NCI-H1417 (cell line): ENCODE measurements at places on chromosomes 3 and 15.

DNA sequence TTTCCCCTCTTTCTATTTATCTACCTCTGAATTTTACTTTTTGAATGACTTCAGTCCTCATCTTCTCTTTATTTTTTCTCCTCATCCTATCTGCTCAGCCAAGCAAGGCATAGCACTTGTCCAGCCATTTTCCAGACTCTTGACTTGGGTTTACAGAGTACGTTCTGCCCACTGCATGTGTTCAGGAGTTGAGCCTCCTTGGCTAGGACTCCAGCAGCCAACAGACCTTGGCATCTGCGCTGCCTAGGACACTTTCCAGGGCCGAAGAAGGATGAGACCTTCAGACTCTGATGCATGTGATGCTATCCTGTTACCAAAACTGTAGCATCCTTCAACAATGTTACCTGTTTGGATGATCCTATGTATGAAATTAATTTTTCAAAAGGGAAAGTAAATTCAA lies 59.7 kb downstream of the HES1 start:
- DNase-seq = no peak

- DNase-seq = peak; percentile 73
Measured at GRCh38 chr3:5343459-5343858, 156.0 kb downstream of the EDEM1 start.

DNA sequence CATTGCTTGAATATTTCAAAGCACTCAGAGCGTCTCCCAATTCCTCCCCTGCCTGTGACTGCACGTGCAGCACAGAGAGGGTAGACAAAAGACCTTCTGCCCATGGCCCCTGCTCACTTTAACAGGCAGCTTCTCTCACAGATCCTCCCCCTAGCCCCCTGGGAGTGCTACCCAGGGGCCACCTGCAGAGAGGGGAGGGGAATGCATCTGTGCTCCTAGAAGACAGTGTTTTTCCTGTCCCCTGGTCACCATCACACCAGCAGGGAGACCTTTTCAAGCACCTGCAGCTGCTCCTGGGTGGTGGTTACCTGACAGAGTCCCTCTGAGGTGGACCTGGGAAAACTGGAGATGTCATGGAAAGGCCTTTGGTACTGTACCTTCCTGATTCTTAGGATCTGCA lies 56.7 kb upstream of the PRR23C start:
- no peak for DNase-seq

GRCh38 chr3:8210882-8211341 lies 290.7 kb upstream of the LMCD1 start:
- no peak for DNase-seq

DNA sequence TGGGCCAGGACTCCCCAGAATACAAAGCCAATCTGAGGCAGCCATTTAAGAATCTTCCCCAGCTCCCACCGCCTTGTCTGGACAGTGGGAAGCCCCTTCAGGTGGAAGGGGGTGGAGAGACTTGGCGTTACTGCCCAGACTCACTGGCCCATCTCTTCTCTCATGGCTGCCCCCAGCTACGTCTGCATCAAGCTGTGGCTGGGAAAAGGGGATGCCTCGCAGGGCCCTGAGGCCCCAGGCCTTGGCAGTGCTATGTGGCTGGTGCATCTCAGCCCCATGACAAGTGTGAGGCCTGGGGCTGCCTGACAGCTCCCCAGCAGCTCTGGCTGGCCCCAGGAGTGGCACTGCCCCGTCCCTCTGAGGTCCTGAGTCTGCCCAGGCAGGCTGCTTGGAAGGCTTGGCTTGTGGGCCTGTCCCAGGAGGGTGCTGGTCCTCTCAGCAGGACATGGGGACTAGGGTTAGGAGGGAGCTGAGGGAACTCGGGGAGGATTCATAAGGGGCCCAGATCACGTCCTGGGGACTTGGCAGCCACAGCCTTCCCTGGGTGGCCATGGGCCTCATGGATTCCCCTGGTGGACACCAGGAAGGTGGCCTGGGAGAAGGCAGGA lies 20.2 kb upstream of the SLC41A3 start:
- DNase-seq = no peak

DNA sequence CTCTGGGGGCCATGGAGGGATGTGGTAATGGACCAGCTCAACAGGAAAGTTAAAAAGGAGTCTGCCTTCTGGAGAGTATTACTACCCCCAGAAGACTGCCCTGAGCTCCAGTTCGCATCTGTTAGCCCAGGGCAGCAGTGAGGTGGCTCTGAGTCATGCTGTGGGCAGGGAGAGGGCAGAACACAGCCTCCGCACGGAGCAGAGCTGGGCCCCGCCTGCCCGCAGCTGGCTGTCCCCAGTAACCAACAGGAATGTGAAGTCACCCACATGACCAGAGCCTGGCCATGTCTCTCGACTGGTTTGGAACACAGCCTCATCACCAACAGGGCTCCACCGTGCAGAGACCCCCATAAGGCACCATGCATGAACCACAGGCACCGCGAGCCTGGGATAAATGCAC lies 62.1 kb downstream of the CYFIP1 start:
- no peak for DNase-seq

GRCh38 chr15:47293466-47294162 lies 423.7 kb upstream of the SEMA6D start:
- DNase-seq = no peak

DNA sequence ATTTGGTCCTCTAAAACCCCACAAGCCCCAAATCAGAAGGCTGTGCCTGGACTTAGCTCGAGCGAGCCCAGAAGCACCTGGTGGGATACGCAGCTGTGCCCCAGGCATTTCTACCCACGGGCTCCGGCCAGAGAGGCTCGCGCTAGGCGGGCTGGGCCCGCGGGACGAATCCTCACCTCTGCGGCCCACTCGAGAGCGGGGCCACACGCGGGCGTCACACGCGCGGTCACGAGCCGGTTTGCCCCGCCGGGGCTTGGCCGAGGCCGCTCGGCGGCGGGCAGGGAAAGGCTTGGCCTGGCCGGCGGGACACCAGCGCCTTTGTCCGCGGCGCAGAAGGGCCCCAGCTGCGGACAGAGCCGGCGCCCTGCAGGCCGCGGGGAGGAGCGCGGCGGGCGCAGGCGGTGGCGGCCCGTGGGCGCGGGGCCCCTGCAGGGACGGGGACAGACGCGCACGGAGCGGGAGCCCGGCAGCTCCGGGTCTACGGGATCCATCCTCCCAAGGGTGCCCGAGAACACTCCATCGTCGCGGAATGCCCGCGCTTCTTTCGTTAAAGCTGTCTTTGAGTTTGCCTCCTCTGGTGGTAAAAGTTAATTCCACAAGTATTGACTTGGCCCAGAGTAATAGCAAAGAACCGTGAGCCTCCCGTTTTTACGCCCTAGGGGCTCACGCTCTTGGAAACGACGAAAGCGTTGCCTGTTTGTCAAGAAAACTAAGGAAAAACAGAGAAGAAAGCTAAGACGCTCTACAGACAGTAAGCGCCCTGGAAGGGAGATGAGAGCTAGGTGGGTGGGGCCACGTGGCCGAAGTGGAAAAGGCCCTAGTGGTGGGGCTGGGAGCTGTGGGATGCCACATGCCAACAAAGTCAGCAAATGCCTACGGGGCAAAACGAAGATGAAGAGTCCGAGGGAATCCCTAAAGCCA lies 26.4 kb downstream of the TYRO3 start:
- DNase-seq = no peak

- DNase-seq = no peak
Measured at GRCh38 chr3:17747890-17748247, 5.4 kb upstream of the TBC1D5 start.

DNA sequence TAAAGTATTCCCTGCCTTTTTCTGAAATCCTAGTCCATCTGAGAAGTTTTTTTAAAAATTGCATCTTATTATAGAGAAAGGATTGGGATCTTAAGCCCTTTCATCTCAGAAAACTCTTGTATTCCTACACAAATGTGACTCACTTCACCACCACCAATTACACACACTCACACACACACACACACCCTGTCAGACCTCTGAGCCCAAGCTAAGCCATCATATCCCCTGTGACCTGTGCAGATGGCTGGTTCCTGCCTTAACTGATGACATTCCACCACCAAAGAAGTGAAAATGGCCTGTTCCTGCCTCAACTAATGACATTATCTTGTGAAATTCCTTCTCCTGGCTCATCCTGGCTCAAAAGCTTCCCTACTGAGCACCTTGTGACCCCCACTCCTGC lies 1181.9 kb downstream of the ROBO2 start:
- DNase-seq = no peak

DNA sequence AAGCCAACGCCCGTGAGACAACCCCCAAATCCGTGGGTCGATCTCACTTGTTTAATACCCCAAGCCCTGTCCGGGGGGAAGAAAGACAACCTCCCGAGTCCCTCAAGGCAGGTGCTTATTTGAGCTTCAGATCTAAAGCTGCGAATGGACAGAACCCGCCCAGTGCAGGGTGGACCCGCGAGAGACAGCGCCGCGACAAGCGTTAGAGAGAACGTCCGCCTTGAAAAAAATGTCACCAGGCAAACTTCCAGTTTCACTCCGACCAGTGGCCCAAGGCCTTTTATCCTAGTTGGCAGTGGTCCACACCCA lies 740 bp upstream of the OXSR1 start:
- DNase-seq = no peak

- DNase-seq = no peak
Measured at GRCh38 chr3:160001148-160001760, 12.6 kb downstream of the IL12A start.

- DNase-seq = no peak
Measured at GRCh38 chr3:186317478-186317877, 44.6 kb downstream of the DGKG start.

- DNase-seq = no peak
Measured at GRCh38 chr15:82056958-82057823, 11.4 kb upstream of the MEX3B start.

- no peak for DNase-seq
Measured at GRCh38 chr15:100930306-100930848, 11.2 kb downstream of the LRRK1 start.

- no peak for DNase-seq
Measured at GRCh38 chr3:186210852-186211500, 102.1 kb upstream of the ETV5 start.

DNA sequence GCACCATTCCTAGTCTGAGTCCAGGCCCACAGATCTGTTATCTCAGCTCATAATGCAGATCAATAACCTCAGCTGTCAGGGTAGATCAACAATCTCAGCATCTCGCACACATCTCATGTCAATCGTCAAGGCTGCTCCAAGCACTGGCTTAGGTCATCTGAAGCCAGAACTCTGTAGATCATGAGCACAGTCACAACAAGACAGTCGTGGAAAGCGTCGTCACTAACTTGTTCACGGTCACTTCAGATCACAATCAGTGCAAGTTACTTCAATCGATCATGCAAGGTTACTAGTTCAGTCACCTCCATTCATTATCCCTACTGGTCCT lies 71.8 kb downstream of the RBPMS2 start:
- no peak for DNase-seq

DNA sequence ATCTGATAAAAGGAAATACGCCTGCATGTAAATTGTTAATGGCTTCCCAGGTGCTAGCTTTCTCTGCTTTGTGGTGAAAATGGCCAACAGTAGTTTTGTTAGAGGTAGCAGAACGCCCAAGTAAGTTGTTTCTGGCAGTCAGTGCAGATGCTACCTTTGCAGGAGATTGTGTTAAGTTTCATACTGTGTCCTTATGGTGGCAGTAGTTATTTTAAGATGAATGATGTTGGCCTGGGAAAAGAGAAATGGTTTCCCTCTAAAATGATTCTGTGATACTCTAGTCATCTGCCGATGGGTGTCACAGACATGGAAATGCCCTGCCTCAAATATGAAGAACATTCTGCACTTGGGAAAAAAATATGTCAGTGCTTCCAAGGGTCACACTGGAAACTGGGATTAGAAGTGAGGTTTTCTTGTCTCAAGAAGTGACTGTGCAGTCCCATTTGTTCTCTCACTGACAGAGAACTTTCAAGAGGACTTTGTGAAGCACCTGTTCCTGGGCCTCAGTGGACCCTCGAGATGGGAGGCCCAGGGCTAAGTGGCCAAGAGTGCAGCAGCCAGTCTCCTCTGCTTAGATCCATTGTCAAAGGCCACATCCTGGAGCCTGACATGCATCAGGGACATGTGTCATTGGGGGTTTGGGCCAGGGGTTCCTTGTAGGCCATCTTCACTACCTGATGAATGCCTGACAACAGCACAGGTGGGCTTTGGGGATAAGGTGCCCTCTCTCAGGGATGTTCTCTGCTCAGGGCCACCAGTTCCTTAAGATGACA lies 393.3 kb downstream of the CACNA2D3 start:
- no peak for DNase-seq

DNA sequence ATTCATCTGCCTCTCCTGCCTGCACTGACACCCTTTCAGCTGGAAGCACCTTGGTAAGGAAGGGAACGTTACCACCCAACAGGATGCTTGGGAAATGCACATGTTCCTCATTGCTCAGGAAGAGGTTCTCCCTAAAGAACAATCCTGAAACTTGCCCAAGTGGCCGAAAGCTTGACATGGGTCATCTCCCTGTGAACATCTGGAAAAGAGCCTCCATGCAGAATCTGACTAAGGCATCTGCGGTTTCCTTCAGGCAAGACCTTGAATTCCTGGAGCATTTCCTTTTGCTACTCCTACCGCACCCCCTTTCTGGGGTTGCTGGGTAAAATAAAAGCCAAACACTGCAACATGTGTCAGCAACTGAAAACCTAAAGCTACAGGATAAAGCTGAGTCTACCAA lies 68.7 kb upstream of the SNRK start:
- DNase-seq = no peak

- no peak for DNase-seq
Measured at GRCh38 chr3:174959556-174960065, 100.5 kb downstream of the NAALADL2 start.

DNA sequence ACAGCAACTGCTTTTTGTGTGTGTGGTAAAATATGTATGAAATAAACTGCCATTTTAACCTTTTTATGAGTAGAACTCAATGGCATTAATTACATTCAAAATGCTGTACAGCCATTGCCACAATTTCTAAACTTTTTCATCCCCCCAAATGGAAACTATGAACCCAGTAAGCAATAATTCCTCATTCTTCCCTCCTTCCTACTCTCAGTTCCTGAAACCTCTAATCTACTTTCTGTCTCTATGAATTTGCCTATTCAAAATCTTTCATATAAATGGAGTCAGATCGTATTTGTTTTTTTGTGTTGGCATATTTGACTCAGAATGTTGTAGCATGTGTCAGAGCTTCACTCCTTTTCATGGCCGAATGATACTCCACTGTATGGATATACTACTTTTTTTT lies 5.3 kb upstream of the BLM start:
- DNase-seq = no peak

DNA sequence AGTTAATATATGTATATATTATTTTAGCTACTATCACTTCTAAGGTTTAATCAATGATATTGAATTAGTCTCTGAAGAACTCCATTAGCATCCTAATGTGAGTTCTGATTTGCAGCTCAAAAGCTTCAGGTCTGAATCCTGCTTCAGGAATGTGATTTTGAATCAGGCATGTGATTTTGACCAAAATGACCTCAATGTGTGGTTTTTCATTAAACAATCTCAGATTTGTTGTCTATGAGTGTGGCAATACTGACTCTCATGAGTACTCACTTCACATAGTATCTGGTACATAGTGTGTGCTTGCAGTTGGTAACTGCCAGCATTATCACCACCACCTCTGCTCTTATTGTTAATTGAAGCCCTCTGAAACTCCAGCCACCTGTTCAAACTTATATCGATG lies 251.0 kb downstream of the KCNH8 start:
- DNase-seq = no peak

- no peak for DNase-seq
Measured at GRCh38 chr3:128321418-128321817, 145.3 kb downstream of the DNAJB8 start.
